ENCODE measurements at places on chromosomes 16 and 17. TPM values are rescaled to one million over a fixed set of nuclear protein-coding genes. Genes with fewer than 3 reads are reported as not detected.

The OR1G1 gene
- not detected for polyA plus RNA-seq

The CES3 gene
- not detected for polyA plus RNA-seq

The RNU2-1 gene
- polyA plus RNA-seq, result 3.7 TPM

The MRPS23 gene
- 60.5 TPM for polyA plus RNA-seq

The CD7 gene
- polyA plus RNA-seq, result 0.23 TPM

The DHX40 gene
- 17.9 TPM for polyA plus RNA-seq

The CCL7 gene
- 2.4 TPM for polyA plus RNA-seq

The PIK3R6 gene
- polyA plus RNA-seq, result 0.63 TPM

The CLEC19A gene
- polyA plus RNA-seq, result not detected

The CORO6 gene
- polyA plus RNA-seq, result 4.0 TPM

The FOXL1 gene
- polyA plus RNA-seq, result 4.7 TPM

The NLRC5 gene
- polyA plus RNA-seq, result 9.3 TPM

The DHRS7C gene
- polyA plus RNA-seq, result not detected

The GAS7 gene
- 6.7 TPM for polyA plus RNA-seq

The NME3 gene
- polyA plus RNA-seq, result 55.4 TPM

The GID4 gene
- 7.3 TPM for polyA plus RNA-seq

The TMC8 gene
- not detected for polyA plus RNA-seq

The SNX20 gene
- not detected for polyA plus RNA-seq

The KRT40 gene
- not detected for polyA plus RNA-seq

The KRTAP2-3 gene
- 55.2 TPM for polyA plus RNA-seq

The NUPR1 gene
- polyA plus RNA-seq, result 334 TPM

The PRSS36 gene
- 0.19 TPM for polyA plus RNA-seq

The KRT222 gene
- not detected for polyA plus RNA-seq

The NPIPB9 gene
- not detected for polyA plus RNA-seq

The SPATA22 gene
- not detected for polyA plus RNA-seq

The HS3ST3A1 gene
- 39.5 TPM for polyA plus RNA-seq

The MRPL12 gene
- polyA plus RNA-seq, result 76.3 TPM

The TMEM94 gene
- polyA plus RNA-seq, result 14.3 TPM

The TAT gene
- not detected for polyA plus RNA-seq

The CCL4 gene
- not detected for polyA plus RNA-seq

The CAPN15 gene
- polyA plus RNA-seq, result 5.4 TPM

The WNT9B gene
- polyA plus RNA-seq, result not detected

The PITPNM3 gene
- polyA plus RNA-seq, result 6.5 TPM

The PCTP gene
- polyA plus RNA-seq, result 8.0 TPM

The PDE6G gene
- not detected for polyA plus RNA-seq

The FCSK gene
- 2.6 TPM for polyA plus RNA-seq

The IL17C gene
- polyA plus RNA-seq, result not detected

The GSE1 gene
- polyA plus RNA-seq, result 10.6 TPM

The FAM20A gene
- 11.0 TPM for polyA plus RNA-seq

The SLC2A4 gene
- 0.08 TPM for polyA plus RNA-seq

All from GM23248 (cell line).